Motor neuron (in vitro differentiated cells): ENCODE measurements at places on chromosomes 1 and 21. TPM values are rescaled to one million over a fixed set of nuclear protein-coding genes. Genes with fewer than 3 reads are reported as not detected.

The OR10J1 gene
- total RNA-seq: 0.31 TPM in 1 of 2 replicates, not detected in the other

DNA sequence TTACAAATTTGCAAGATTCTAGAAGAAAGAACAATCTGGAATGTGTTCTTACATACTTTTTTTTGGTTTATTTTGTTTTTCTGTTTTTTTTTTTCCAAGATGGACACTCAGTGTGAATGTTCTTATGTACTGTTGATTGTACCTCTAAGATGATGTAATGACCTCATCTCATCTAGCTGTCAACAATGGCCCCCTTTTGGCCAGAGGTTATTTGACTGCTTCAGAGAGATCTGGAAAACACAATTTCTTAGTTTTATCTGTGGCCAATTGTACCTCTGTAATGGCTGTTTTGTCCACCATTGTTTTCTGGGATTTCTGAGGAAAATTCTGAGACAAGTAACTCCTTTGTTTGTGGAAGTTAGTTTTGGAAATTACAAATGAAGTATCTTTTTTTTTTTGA is 38.9 kb downstream of the ST6GALNAC3 start:
- ATAC-seq: no peak

The EXO1 gene
- total RNA-seq: 13.0 and 15.1 TPM in 2 replicates

- ATAC-seq: peak; percentile 83
Observed at GRCh38 chr1:151839457-151840403, at the start of gene C2CD4D. Gene C2CD4D, minus strand, starts transcription at chr1:151839820. Its CDS starts 831 bp downstream, at chr1:151838989.

The LRRC38 gene
- 0.17 TPM in 1 of 2 replicates, not detected in the other for total RNA-seq

DNA sequence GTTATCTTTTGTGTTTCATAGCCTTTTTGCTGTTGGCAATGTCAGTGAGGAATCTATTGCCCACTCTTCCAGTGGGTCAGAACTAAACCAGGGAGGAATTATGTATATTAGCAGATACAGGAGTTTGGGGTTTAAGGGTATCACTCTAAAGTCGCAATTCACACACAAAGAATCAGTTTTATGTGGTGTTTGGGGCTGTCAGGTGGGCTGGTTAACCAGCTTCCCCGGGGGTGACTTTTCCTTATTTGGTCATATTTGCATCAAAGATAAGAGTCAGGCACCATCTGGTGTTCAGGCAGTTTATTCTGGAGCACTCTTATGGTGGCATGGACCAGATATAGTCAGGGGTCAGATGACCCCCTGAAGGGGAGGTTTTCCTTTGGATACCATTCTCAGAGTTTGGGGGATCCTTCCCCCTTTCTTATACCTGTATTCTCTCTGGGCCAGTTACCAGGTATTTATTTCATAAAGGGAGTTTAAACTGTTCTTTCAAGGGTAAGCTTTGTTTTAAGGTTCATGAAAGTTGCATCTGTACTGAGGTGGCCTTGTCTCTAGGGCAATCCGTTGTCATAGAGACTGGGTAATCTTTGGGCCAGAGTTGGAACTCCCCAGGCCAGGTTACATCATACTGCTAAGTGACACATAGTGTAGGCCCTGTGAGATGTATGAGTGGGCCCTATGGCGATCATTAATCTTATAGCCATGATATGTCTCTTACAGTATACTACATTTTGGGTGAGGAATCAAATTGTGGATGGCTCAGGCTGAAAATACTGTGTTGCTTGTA is 148.2 kb downstream of the RWDD3 start:
- no peak for ATAC-seq

DNA sequence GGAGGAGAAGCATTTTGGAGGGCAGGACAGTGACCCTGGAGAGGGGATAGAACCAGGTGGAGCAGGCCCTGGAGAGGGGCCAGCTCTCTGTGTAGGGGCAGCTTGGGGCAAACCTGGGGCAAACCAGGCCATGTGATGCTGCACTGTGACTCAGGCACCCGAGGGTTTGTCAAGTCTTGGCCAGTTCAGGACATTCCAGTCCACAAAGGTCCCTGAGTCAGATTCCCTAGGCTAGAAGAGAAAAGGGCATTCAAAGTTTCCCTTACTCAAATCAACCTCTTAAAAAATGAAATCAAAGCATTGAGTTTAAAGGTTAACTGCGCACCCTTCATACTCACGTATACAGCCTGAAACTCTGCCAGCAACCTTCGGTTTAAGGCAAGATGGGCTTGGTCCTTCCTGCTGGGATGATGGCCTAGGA is 25.2 kb upstream of the PLA2G2C start:
- no peak for ATAC-seq

DNA sequence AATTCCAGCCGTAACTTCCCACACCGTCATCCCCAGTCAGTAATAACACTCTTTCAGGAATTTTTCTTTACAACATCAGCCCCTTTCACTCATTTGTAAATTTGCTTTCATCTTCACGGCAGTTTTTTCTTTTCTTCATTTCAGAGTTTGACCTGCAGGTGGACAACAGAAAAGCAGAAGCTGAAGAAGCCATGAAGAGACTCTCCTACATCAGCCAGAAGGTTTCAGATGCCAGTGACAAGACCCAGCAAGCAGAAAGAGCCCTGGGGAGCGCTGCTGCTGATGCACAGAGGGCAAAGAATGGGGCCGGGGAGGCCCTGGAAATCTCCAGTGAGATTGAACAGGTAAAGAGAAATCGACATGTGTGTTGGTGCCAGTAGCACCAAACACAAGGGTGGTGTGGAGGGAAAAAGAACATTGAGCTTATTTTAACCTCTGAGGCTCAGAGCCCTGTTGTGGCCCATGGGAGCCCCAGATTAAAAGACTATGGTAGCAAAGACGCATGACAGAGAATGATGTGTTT is 53.2 kb downstream of the LAMC2 start:
- no peak for ATAC-seq

GRCh38 chr1:59298710-59299346 is 1.9 kb downstream of the FGGY start:
- no peak for ATAC-seq

The OR2T33 gene
- total RNA-seq: 0.22 and 0.93 TPM in 2 replicates

DNA sequence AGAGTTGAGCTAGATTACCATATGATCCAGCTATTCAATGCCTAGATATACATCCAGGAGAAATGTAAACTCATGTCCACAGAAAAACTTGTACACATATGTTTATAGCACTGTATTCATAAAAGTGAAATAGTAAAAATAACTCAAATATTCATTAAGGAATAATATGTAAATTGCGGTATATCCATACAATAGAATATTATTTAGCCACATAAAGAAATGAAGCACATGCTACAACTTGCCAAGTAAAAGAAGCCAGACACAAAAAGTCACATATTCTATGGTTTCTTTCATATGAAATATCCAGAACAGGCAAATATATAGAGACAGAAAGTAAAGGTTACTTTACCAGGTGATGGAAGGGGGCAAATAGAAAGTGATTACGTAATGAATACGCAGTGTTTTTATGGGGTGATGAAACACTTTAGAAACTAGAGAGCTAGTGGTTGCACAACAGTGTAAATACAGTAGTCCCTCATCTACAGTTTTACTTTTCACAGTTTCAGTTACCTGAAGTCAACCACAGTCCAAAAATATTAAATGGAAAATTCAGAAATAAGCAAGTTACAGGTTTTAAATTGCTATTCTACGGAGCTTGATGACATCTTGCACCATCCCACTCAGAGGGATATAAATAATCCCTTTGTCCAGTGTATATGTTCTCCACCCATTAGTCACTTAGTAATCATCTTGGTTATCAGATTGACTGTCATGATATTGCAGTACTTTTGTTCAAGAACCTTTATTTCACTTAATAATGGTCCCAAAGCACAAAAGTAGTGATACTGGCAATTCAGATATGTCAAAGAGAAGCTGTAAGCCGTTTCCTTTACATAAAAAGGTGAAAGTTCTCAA is 62.3 kb downstream of the ZNF644 start:
- ATAC-seq: peak; percentile 33

DNA sequence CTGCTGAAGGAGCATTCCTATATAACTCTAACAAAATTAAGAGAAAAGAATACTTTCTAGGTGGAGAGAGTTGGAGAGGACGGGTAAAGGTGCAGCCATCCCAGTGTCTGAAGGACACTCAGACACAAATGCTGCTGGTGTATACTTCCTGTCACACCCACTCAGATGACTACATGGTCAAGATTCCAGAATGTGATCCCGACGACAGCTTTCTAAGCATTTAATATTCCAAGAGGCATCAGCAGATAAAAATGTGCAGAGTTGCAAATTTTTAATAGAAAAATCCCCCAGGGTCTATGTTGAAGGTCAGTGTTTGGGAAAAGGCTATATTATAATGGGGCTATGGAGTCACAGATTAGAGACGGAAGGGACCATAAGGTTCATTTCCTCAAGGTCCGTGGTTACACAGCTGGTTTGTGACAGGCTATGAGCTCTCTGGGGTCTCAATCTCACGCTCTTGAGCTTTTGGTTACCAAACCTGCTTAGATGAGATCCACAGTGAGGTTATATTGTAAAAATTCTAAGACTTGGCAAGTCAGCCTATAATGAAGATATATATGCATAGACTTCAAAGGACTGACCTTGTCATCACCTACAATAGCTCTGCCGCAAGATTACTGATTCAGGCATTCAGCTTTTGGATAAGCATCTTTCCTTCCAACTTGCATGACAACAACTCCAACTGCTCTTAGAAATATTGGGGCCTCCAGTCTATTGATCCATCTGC is 35.1 kb downstream of the ZNF281 start:
- no peak for ATAC-seq

DNA sequence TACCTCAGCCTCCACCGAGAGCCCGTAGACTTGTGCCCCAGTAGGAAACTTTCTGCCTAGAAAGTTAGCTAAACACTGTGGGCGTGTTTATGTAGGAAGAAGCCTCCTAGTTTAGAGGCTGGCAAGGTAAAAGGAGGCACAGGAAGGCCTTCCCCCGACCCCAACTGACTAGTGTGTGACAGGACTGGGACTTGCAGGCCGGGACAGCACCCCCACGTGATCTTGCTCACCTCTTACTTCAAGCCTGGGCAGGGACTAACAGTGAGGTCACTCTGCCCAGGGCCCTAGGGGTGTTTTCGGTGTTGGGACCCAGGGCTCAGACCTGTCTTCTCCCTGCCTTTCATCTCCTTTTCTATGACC is 392 bp upstream of the TAGLN2 start:
- ATAC-seq: peak; percentile 1

- ATAC-seq: no peak
Observed at GRCh38 chr1:25817840-25818501, 1.8 kb upstream of the MTFR1L start.

The RNPC3 gene
- 27.9 and 37.7 TPM in 2 replicates for total RNA-seq

GRCh38 chr1:43797891-43798290 is 90.6 kb downstream of the ST3GAL3 start:
- no peak for ATAC-seq

DNA sequence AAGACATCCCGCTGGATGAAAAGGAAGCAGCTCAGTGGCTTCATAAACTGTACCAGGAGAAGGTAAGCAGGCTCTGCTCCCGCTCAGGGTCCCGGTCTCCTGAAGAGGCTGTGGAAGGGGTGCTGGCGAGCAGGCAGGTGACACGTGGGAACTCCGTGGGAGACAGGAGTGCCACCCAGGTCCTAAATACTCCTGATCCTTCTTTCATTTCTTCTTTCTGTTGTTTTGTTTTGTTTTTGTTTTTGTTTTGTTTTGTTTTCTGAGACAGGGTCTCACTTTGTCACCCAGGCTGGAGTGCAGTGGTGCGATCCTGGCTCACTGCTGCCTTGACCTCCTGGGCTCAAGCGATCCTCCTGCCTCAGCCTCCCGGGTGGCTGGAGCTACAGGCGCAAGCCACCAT is 34.0 kb upstream of the TRAPPC10 start:
- ATAC-seq: no peak

The RGS8 gene
- total RNA-seq: 12.1 and 13.6 TPM in 2 replicates

DNA sequence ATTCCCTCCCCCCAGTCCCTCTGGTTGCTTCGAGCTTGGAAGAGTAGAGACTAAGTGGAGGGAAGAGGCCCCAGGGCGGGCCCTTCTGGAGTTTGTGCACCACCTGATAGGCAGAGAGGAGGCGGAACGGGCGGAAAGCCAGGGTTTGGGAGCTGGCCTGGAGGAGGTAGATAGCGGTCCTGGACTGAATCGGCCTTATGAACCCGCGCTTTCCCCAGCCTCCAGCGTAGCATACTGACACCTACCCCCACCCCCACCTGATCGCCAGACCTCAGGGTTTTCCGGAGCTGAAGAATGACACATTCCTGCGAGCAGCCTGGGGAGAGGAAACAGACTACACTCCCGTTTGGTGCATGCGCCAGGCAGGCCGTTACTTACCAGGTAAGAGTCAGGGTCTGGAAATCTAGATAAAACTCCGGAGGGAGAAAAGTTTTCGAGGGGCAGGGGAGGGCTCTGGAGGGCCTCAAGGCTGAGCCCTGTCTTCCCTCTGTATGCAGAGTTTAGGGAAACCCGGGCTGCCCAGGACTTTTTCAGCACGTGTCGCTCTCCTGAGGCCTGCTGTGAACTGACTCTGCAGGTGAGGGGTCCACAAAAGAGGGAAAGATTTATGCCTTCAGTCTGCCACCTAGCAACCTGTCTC is 705 bp downstream of the UROD start:
- ATAC-seq: no peak

- no peak for ATAC-seq
Observed at GRCh38 chr1:240538776-240539430, 73.1 kb downstream of the GREM2 start.
